Activated CD4-positive, alpha-beta T cell treated with anti-CD3 and anti-CD28 coated beads for 48 hours (primary cell): ENCODE measurements at places on chromosomes 7 and 10.

DNA sequence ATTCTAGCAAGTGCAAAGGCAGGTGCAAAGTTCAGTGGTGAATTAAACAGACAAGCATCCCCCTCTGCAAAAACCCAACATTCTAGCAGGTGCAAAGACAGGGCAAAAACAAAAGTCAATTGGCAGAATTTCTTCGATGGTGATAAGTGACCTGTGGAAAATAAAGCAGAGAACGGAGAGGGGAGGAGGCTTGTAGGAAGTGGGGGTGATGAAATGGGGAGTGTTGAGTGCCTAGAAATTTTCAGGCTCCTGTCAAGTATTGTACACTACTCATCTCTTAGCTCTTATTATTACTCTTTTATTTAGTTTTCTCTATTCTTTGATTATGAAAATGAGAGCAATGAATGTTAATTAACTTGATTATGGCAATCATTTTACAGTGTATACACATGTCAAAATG lies 2.4 kb upstream of the CD36 start:
- no peak for DNase-seq

GRCh38 chr7:92647011-92647625 lies 56.9 kb upstream of the FAM133B start:
- DNase-seq: no peak

- no peak for DNase-seq
These were observed 30.6 kb upstream of the GPNMB start for GRCh38 chr7:23216021-23216420.

- no peak for DNase-seq
These were observed 214.7 kb downstream of the EMX2 start for GRCh38 chr10:117757086-117757720.

GRCh38 chr10:132257271-132257670 lies 50.5 kb downstream of the STK32C start:
- peak; percentile 62 for DNase-seq

GRCh38 chr10:112589081-112589480 lies 142.1 kb downstream of the VTI1A start:
- DNase-seq: no peak

DNA sequence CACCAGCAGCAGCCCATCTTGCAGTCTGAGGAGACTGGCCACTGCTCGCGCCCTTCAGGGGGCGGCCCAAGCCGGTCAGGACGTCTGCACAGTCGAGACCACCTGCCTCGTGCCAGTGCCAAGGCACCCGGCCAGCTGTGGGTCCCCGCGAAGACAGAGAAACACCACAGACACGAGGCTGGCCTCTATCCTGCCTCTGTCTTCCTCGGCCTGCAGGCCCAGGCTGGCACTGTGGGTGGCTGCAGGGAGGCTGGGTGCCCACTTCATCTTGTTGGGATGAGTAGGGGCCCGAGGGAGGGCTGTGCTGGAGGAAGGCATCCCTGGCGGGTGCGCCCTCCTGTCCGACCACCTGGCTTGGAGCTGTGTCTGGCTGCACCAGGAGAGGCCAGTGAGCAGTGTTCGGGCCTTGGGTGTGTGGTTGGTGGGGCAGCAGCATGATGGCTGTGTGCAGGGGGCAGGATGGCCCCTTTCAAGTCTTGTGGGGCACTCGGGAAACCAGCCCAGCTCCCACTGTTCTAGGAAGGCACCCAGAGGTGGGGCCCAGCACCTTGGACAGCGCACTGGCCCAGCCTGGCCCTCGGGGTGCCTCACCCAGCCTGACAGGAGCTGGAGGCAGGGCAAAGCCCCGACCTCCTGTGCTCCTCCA lies 7.3 kb downstream of the DPYSL4 start:
- DNase-seq: peak; percentile 36

DNA sequence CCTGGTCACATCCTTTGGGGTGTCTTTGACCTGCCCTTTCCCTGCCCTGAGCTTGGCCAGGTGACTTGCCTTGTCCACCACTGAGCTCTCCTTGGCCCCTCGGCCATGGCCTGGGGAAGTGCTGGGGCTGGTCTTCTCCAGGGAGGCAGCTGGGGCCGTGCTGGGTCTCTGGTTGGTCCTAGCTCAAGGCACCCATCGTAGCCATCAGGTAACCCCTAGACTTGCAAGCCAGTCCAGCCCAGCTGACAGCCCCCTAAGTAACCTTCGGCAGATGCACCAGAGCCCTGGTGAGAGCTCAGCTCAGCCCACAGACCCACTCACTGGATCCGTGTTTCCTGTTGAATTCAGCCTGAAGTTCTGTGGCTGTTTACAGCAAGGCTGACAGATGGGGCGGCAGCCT lies 176.2 kb upstream of the SHH start:
- no peak for DNase-seq

DNA sequence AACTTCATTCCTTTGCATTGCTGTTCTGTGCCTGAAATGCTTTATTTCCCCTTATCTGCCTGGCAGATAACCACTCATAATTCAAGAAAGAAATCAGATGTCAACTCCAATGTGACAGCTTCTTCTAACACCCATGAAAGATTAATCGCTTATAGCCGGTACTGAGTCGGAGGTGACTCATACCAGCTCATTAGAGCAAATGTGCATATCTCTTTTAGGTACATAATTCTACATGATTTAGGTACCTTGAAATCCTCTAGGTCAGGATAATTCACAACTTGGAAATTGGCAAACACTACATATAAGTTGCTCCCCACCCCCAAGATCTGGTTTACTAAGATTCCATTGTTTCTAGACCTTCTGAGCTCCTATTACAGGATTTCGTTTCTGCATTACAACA lies 554.4 kb upstream of the SORCS1 start:
- no peak for DNase-seq

DNA sequence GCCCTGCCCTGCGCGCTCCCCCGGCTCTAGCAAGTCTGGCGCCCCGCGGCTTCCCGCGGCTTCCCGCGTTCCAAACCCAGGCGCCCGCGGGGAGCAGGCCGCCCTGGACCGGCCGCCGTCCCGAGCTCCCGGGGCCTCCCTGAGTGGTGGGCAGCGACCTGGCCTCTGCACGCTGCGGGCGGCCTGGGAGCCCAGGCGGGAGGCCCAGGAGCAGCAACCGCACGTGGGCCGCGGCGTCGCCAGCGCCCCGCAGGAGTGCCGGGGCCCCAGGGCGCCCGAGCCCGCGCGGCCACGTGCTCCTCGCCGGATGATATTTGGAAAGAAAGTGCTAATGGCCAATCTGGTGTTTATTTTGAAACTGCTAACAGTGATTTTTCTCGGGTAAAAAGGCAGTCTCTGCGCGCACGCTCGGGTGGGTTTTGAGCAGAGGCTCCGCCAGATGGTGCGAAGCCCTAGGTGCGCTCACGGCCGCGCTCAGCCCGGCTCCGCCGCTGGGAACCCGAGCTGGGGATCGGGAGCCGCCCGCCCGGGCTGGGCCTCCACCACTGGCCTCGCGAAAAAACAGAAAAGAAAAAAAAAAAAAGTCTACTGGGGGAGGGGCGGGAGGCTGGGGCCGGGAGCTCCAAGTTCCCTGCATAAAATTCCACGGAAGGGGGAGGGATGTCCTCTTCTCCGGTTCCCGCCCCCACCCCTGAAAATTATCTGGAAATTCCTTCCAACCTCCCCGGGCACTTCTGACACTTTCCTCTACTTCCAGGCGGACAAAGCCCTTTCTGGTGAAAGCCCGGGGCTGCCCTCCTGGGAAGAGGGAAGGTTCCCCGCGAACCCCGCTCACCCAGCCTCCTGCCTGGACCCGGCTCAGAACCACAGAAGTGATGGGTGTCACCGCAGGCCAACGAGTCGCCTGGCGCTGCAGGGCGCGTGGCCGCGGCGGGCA lies 4.3 kb downstream of the EBF3 start:
- no peak for DNase-seq

DNA sequence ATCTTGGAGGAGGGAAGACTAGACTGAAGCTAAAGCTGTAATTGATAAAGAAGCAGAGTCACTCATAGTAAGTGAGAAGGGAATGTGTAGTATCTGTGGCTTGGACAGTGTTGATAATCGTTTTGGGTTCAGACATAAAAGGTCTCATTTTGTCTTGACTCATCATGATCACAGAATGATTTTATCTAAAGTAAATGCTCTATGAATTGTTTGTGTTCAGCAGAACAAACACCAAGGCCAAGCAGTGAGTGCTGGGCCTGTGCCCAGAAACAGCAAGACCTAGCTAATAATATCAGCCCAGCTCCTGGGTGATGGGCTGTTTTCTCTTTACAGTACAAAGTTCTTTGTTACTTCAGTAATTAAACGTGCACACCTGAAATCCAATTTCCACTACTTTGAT lies 26.7 kb upstream of the CD36 start:
- no peak for DNase-seq

DNA sequence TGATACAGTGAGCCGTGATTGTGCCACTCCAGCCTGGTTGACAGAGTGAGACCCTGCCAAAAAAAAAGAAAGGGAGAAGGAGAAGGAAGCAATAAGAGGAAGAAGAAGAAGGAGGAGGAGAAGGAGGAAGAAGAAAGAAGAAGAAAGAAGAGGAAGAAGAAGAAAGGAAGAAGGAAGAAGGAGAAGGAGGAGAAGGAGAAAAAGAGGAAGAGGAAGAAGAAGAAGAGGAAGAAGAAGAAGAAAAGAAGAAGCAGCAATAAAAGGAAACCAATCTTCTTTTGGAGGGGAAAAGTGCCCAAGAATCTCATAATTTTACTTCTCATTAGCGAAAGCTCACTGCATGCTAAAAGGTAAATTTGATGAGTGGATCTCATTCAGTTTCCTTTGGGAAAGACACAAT lies 85.7 kb upstream of the GLCCI1 start:
- DNase-seq: no peak

GRCh38 chr7:1591396-1591795 lies 21.6 kb upstream of the PSMG3 start:
- no peak for DNase-seq

DNA sequence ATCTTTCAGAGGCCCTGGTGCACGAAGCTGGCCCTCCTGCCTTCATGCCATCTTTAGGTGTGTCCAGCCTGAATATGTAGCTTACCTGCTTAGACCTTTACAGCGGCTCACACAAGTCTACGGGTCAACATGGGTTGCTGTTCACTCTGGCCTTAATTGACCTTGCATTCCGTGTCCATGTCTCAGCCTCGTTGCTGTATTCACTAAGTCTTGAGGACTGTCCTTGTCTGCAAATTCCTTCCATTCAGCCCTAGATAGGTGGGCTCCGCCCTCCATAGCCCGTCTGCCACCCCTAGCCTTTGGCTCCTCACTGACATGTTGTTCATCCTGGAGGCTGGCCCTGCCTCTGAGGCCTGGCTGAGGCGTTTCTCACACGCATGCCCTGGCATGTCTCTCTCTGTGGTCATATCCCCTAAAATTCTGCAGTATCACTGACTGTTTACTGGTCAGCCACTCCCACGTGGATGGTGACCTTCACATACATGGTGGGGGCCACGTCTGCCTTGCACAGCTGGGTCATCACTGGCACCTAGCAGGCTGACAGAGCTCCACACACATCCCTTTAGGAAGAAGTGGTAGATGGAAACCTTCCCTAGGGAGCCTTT lies 394.1 kb upstream of the MKI67 start:
- DNase-seq: no peak

GRCh38 chr7:22675421-22675820 lies 51.6 kb upstream of the IL6 start:
- DNase-seq: no peak
